Mesangial cell (primary cell): ENCODE measurements at places on chromosomes 3 and 15. TPM values are rescaled to one million over a fixed set of nuclear protein-coding genes. Genes with fewer than 3 reads are reported as not detected.

Gene GASK1A
- total RNA-seq, result 0.33 and 0.51 TPM in 2 replicates

Gene KLHL40
- not detected in 2 replicates for total RNA-seq

Gene THBS1
- total RNA-seq, result 94.2 and 321 TPM in 2 replicates

Gene BMF
- 4.1 and 51.8 TPM in 2 replicates for total RNA-seq

Gene FOXL2NB
- 0.13 TPM in 1 of 2 replicates, not detected in the other for total RNA-seq

Gene HTR3E
- total RNA-seq, result not detected in 2 replicates

Gene DAPK2
- 0.16 and 0.38 TPM in 2 replicates for total RNA-seq

Gene TTLL13
- total RNA-seq, result under 0.01 TPM in 1 of 2 replicates, not detected in the other

Gene INKA1
- 0.76 and 0.81 TPM in 2 replicates for total RNA-seq

Gene KAT2B
- 3.3 and 7.1 TPM in 2 replicates for total RNA-seq

Gene EAF2
- 0.51 and 1.3 TPM in 2 replicates for total RNA-seq

Gene IGSF11
- under 0.01 TPM in 1 of 2 replicates, not detected in the other for total RNA-seq

Gene SCAP
- 64.5 and 87.8 TPM in 2 replicates for total RNA-seq

Gene RTP1
- not detected in 2 replicates for total RNA-seq

Gene HIGD1A
- total RNA-seq, result 54.5 and 103 TPM in 2 replicates

Gene CCNB2
- 11.5 and 150 TPM in 2 replicates for total RNA-seq

Gene RTP4
- 0.89 TPM in 1 of 2 replicates, not detected in the other for total RNA-seq

Gene TF
- total RNA-seq, result under 0.01 and 0.16 TPM in 2 replicates

Gene PLIN1
- total RNA-seq, result 0.13 TPM in 1 of 2 replicates, not detected in the other

Gene GOLGA8R
- total RNA-seq, result 0.89 TPM in 1 of 2 replicates, not detected in the other
